T47D (cell line): ENCODE measurements at places on chromosomes 7 and 10.

DNA sequence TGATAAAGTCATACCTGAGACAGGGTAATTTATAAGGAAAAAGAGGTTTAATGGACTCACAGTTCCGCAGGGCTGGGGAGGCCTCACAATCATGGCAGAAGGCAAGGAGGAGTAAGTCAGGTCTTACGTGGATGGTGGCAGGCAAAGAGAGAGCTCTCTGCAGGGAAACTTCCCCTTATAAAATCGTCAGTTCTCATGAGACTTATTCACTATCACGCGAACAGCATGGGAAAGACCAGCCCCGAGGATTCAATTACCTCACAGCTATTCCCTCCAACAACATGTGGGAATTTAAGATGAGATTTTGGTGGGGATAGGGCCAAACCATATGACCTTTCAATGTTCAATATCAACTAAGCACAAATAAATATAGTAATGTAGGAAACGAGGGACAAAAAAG lies 559.4 kb upstream of the KCND2 start:
- DNase-seq, result no peak

GRCh38 chr7:610531-611280 lies 91.1 kb upstream of the PDGFA start:
- DNase-seq, result no peak

DNA sequence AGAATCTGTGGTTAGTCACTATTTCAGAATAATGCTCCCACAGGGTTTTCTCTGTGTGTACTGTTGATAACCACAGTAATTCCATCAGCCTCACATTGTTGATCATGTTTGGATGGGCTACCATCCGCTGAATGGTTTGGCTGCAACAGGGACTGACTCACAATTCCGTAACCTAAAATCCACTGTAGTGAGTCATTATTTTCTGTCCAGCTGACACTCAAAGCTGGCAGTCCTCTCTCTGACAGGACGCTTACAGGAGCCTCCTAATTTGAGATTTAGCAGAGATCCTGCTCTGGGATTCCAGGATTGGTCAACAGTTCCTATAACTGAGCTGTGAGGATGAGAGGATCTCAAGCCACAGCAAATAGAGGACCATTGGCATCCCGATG lies 32.7 kb downstream of the VWA2 start:
- no peak for DNase-seq

GRCh38 chr7:124761164-124761715 lies 4.4 kb downstream of the GPR37 start:
- no peak for DNase-seq

DNA sequence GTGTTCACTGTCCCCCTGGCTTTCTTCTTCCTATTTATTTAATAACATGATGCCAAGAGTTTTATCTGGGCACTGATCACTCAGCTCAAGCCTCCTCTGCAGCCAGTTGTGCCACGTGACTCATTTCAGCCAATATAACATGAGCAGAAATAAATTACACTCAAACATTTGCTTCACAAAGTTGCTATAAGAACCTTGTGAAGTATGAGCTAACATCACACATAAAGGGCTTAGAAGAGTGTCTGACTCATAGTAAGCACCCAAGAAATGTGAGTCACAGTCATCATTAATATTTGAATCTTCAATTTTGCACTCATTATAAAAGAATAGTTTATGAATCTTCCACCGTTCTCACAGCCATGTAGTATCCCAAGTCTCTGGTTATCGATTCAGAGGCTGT lies 414.6 kb upstream of the NPVF start:
- no peak for DNase-seq

- DNase-seq, result no peak
These were observed 739.9 kb downstream of the REEP3 start for GRCh38 chr10:64261092-64261491.

DNA sequence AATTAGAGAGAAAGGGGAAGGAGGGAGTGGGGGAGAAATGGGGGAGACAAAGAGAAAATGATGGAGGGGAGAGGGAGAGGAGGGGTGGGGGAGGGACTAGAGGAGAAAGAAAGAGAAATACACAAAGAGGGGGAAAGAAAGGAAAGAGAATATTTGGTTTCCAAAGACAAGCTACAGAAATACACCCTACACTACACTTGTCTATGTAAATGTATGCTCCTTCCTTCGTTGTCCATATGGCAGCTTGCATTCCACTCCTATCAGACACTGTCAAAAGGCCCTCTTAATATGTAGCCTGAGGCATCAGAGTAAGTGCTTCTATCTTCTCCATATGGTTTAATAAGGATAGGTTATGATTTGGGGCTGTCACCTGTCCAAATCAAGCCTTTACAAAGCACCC lies 92.8 kb upstream of the FEZF1 start:
- no peak for DNase-seq

DNA sequence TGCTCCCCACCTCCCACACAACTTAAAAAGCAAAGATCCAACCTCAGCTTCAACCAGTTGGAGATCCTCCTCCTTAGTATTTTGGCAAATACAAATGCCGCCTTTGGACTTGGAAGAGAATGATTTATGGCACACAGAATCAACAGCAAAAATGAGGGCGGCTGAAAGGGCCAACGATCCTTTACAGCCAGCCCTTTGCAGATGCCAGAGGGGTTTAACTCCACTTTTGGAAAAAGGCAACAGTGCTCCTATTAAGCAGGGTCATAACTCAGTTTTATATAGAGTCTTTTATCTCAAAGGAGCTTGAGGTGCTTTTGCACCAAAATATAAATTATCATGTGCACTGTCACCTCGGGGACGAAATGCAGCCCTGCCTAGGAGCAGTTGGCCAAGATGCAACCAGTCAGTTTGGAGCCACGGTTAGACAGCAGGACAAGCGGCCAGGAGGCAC lies 56.7 kb upstream of the JCAD start:
- no peak for DNase-seq

GRCh38 chr7:87658553-87658952 lies 30.4 kb downstream of the RUNDC3B start:
- no peak for DNase-seq
